WTC11 (cell line): ENCODE measurements at places on chromosomes 7 and 10. TPM values are rescaled to one million over a fixed set of nuclear protein-coding genes. Genes with fewer than 3 reads are reported as not detected.
A peak's percentile ranks its signal among the peaks of the same experiment; 100 is the strongest.

GRCh38 chr7:99456288-99456687 lies 9.7 kb downstream of the ATP5MF start:
- H3K36me3 ChIP-seq = peaks cover 68% of the 10 kb centered on the region
- H3K27me3 ChIP-seq = no peaks in the 10 kb centered on the region
- no peak for DNase-seq
- H3K4me3 ChIP-seq = no peak overlapping the region

DNA sequence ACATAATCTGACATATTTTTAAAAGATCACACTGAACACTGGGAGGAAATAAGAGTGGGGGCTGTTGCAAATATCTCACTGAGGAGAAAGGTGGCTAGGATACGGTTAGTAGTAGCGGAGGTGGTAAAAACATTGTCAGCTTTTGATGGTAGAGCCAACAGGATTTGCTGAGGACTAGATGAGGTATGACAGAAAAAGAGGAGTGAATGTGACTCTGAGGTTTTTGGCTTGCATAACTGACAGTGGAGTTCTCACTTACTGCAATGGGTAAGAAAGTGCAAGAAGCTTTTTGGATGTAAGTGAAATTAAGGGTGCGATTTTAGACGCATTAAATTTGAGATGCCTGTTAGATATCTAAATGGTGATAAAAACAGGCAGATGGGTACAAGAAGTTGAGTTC lies 102.0 kb upstream of the MBL2 start:
- peaks cover 9% of the 10 kb centered on the region for H3K36me3 ChIP-seq
- H3K4me1 ChIP-seq = 0 out of 2 replicates have a peak, but pooled peaks cover under 1% of the 10 kb centered on the region
- H3K4me3 ChIP-seq = no peak overlapping the region
- DNase-seq = no peak

DNA sequence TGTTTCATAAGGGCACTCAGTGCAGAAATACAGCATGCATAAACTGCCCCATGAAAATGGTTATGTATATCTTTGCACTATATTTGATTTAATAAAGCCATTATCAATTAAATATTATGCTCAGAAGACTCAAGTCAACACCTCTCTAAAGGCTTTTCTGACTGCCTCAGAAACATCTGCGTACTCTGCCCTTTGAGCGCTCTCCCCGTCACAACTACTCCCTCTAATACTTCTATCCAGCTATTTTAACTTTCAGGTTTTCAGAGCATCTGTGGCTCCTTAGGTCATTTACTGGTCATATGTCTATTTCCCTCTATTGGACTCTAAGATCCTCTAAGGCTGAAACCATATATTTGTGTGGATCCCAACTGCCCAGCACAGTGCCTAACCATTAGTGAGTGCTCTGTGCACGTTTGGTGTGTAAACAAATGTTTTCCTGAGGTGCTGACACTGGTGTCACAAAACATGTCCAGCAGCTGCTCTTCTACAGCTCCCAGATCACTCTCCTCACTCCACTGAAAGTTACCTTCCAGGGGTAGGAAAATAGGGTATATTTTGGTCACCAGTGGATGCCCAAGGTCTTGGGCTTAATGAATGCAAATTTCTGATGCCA lies 179.1 kb downstream of the BTAF1 start:
- no peak for DNase-seq
- H3K36me3 ChIP-seq = no peaks in the 10 kb centered on the region
- H3K27me3 ChIP-seq = no peaks in the 10 kb centered on the region
- H3K4me3 ChIP-seq = no peak overlapping the region
- no peak overlapping the region for H3K27ac ChIP-seq
- peaks cover 11% of the 10 kb centered on the region for H3K4me1 ChIP-seq

Gene FAM25C
- total RNA-seq = not detected in 3 replicates

GRCh38 chr7:114843102-114843501 lies 78.8 kb upstream of the MDFIC start:
- peaks cover 15% of the 10 kb centered on the region for H3K4me1 ChIP-seq
- no peaks in the 10 kb centered on the region for H3K27me3 ChIP-seq
- H3K36me3 ChIP-seq = no peaks in the 10 kb centered on the region
- peak overlapping the region; percentile 92 for H3K27ac ChIP-seq
- DNase-seq = no peak

Gene STAMBPL1
- 3.9 to 4.6 TPM (median 4.2 TPM) in 3 replicates for total RNA-seq
